ENCODE measurements at places on chromosomes 1 and 21.

GRCh38 chr1:59126366-59126765 lies 170.5 kb upstream of the FGGY start:
- no peak for DNase-seq

DNA sequence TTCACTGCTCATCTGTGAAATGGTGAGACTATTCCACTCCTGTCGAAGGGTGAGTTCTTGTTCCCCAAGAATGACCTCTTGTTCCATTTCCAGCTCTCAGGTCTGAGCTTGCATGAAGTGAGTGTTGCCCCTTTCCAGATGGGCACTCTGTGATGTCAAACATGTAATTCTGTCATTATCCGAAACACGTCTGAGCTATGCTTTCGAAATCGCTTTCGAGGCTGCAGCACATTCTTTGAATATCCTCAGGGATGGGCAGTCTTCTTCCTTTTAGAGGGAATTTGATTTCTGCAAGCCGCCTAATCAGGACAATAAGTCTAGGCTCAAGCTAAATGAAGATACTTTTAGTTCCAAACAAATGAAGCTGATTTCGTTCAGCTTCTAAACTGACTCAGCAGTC lies 15.1 kb downstream of the NFASC start:
- no peak for DNase-seq

- DNase-seq: no peak
Measured at GRCh38 chr1:118366286-118366685, 181.3 kb upstream of the SPAG17 start.

GRCh38 chr1:115084902-115085511 lies 4.3 kb downstream of the TSPAN2 start:
- no peak for DNase-seq

GRCh38 chr1:100971021-100971420 lies 54.6 kb downstream of the DPH5 start:
- DNase-seq: no peak

DNA sequence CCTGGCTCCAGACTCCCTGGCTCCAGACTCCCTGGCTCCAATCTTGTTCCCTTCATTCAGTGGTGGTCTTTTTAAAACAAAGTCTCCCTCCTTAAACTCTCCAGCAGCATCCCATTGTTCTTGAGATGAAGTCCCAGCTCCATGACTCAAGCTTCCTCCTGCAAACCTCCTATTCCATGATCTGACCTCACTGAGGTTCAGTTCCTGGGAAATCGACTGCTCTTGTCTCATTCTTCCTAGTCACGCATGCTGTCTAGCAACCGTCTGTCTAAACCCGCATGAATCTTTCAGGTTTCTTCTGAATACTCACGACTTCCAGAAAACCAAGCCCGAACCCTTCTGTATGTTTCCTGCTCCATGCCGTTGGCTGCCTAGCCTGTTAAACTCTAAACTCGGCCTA lies 91.9 kb downstream of the RAVER2 start:
- no peak for DNase-seq

- DNase-seq: no peak
Measured at GRCh38 chr1:60893136-60893930, 189.0 kb upstream of the NFIA start.

GRCh38 chr21:14918527-14918926 lies 146.3 kb downstream of the NRIP1 start:
- DNase-seq: no peak

DNA sequence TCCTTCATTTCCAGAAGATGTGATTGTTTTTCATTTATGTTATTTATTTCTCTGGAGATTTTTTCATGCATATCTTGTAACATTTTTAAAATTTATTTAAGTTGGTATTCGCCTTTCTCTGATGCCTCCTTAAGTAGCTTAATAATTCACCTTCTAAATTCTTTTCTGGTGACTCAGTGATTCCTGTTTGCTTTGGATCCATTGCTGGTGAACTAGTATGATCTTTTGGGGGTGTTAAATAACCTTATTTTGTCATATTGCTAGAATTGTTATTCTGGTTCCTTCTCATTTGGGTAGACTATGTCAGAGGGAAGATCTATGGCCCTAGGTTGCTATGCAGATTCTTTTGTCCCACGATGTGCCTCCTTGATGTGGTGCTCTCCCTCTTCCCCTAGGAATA lies 1347.2 kb upstream of the B3GALT2 start:
- no peak for DNase-seq

- DNase-seq: no peak
Measured at GRCh38 chr1:21246905-21247642, 43.2 kb downstream of the ECE1 start.

GRCh38 chr1:112761714-112762480 lies 46.8 kb upstream of the PPM1J start:
- DNase-seq: no peak

Measured in smooth muscle cell of the brain vasculature (primary cell).